ENCODE measurements at places on chromosomes 3 and 15. TPM values are rescaled to one million over a fixed set of nuclear protein-coding genes. Genes with fewer than 3 reads are reported as not detected.

Gene CORO2B
- total RNA-seq = 11.6 TPM

Gene FAM227B
- 3.7 TPM for total RNA-seq

Gene ALDH1L1
- total RNA-seq = 4.9 TPM

Gene SLC12A6
- total RNA-seq = 7.8 TPM

Gene OXTR
- total RNA-seq = 4.2 TPM

Gene CLRN1
- not detected for total RNA-seq

Gene IL5RA
- not detected for total RNA-seq

Gene TLR9
- total RNA-seq = under 0.01 TPM

Gene NANOGP8
- not detected for total RNA-seq

Gene EBLN2
- 1.3 TPM for total RNA-seq

Gene PRR20G
- total RNA-seq = not detected

Gene AP3B2
- total RNA-seq = 0.47 TPM

Gene ITGB5
- total RNA-seq = 103 TPM

Gene CHL1
- total RNA-seq = under 0.01 TPM

Gene TMC3
- total RNA-seq = under 0.01 TPM

Gene PTPRG
- 76.8 TPM for total RNA-seq

Gene AGBL1
- total RNA-seq = not detected

Gene TGM4
- total RNA-seq = 0.17 TPM

Gene FOXP1
- 22.4 TPM for total RNA-seq

Gene C15orf62
- total RNA-seq = 0.34 TPM

Gene MORC1
- total RNA-seq = not detected

Gene SOX2
- not detected for total RNA-seq

Gene LIPH
- 1.5 TPM for total RNA-seq

Gene STRIT1
- total RNA-seq = not detected

Gene UNC13C
- not detected for total RNA-seq

Gene PATL2
- total RNA-seq = not detected

Gene RLBP1
- total RNA-seq = not detected

Gene CHCHD6
- total RNA-seq = 10.8 TPM

Gene SPINK8
- not detected for total RNA-seq

Gene GOLGA8J
- total RNA-seq = not detected

Gene TM4SF18
- under 0.01 TPM for total RNA-seq

Gene ZNF106
- total RNA-seq = 38.2 TPM

Gene PLA2G4E
- not detected for total RNA-seq

Gene TMIE
- not detected for total RNA-seq

Gene CCDC14
- total RNA-seq = 14.7 TPM

Gene TIMP4
- total RNA-seq = 13.1 TPM

Gene UBR1
- total RNA-seq = 18.8 TPM

Gene LEO1
- 19.0 TPM for total RNA-seq

Gene WHAMM
- 2.0 TPM for total RNA-seq

Gene UROC1
- total RNA-seq = not detected

Gene NPAP1
- total RNA-seq = not detected

Gene SV2B
- not detected for total RNA-seq

Gene PHLDB2
- total RNA-seq = 51.0 TPM

Gene CLDN18
- not detected for total RNA-seq

Gene SEMA6D
- total RNA-seq = 4.8 TPM

Gene PRSS50
- total RNA-seq = not detected

Gene A4GNT
- not detected for total RNA-seq

Gene ZXDC
- total RNA-seq = 16.1 TPM

Gene WDR93
- total RNA-seq = not detected

Gene SAMMSON
- total RNA-seq = not detected

Gene SKOR1
- under 0.01 TPM for total RNA-seq

Gene MINAR1
- total RNA-seq = 0.70 TPM

Gene CHRNA5
- 0.26 TPM for total RNA-seq

Gene CD86
- total RNA-seq = not detected

Gene CTXND1
- total RNA-seq = not detected

Gene NR2F2
- total RNA-seq = 39.2 TPM

Gene GATA2
- 4.4 TPM for total RNA-seq

Gene MEIS2
- 55.2 TPM for total RNA-seq

Measured in pericardium fibroblast (primary cell).